Fibroblast of pulmonary artery (primary cell): ENCODE measurements at places on chromosomes 16 and 17.

DNA sequence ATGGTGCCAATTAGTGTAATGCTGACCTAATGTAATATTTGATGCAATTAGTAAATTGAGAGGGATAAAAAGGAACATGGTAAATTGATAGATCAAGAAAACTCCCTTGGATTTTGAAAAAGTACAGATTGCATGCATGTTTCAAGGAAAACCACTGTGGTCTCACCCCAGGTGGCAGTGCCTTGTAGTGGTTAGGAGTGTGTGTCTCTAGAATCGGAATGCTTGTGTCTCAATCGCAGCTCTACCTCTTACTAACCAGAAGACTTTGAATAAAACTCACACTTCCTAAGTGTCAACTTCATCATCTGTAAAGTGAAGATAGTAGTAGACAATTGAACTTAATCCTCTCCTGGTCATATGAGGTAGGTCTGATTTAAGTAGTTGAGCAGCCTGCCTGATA lies 128.9 kb upstream of the GOT2 start:
- no peak for DNase-seq

DNA sequence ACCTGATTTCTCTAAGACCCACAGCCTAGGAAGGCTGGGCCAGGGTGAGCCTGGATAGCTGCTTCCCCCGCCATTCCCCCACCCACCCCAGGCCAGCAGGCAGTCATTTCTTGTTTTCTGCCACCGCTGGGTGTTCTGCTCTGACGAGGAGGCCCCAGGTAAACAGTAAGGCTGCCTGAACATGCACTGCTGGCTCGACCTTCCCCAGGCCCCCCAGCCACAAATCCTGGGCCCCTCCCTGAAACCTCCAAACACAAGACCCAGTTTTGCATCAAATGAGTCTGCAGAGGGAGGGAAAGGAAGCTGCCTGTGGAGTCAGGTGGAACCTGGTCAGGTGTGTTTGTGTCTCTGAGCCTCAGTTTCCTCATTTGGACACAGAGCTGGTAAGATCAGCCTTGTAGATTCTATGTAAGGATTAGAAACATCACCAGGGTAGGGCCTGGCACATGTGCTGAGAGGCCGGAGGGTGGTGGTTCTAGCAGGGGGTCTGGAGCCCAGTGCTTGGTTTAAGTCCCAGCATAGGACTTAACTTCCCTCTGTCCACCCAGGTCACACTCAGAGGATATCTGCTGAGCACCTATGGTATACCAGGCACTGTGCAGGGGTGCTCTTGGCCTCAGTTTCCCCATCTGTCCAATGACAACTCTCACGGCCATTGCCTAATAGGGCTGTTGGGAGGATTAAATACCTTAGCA lies 18.9 kb upstream of the PRM1 start:
- no peak for DNase-seq

GRCh38 chr17:42023524-42024349 lies 3.8 kb downstream of the NKIRAS2 start:
- DNase-seq = peak; percentile 20

GRCh38 chr17:73387746-73388577 lies 76.2 kb upstream of the CDC42EP4 start:
- DNase-seq = no peak

DNA sequence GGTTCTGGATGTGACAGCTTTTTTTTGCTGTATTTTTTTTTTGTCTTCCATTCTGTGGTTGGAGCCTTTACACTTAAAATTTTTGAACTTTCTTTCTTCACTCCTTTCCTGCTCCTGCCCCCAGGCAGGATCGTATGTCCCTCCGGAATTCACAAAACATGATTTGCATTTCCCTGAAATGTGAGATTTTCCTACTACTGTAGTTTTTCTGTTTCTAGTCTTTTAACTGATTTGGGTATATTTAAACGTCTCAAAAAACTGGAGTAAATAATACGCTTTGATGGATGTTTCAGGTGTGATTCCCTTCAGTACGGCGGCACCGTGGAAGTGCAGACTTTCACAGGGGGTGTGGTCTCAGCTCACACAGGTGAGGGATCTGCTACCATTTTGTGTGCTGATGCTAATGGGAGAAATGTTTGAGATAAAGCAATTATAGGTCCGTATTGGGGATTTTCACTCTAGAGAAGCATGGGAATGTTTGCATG lies 686 bp downstream of the SRCAP start:
- DNase-seq = no peak

DNA sequence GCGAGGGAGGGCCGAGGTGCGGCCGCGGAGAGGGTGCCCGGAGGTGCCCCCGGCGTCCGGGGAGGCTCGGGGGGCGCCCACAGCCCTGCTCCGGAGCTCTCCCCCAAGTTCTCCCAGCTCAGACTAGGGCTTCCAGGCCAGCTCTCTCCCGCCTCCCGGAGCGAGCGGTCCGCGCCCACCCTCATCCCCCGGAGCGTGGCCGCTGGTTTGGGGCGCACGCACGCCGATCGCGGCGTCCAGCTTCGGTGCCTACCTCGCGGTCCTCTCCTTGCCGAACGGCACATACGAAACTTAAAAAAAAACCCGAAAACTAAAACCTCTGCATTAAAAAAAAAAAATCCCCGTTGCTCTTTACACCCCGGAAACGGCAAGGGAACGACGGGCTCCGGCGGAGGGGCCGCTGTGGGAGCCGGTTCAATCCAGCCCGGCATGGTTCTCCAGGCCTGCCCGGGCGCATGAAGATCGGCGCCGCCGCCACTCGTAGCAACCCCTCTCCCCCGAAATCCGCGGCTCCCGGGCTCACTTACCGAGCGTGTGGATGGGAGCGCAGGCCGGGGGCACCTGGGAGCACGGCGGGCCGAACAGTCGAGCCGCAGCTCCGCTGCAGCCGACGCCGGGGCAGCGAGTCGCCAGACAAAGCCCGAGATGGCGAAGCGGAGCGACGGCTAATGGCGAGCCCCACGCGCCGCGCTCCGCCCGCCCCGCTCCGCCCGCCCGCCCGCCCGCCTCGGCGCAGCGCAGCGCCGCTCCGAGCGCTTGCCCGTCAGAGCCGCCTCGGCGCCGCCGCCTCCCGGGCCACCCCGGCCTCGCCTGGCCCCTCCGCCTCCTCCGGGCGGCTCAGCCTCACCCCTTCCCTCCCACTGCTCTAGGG lies 973 bp upstream of the UBTF start:
- DNase-seq = peak; percentile 64
